ENCODE measurements at places on chromosomes 13 and 19. TPM values are rescaled to one million over a fixed set of nuclear protein-coding genes. Genes with fewer than 3 reads are reported as not detected.

The HSPB6 gene
- total RNA-seq: 3.2 TPM

The NUP58 gene
- 39.3 TPM for total RNA-seq

The CPAMD8 gene
- 8.1 TPM for total RNA-seq

The ITM2B gene
- 797 TPM for total RNA-seq

The NFIX gene
- total RNA-seq: 121 TPM

The CCDC70 gene
- not detected for total RNA-seq

The LRRC63 gene
- not detected for total RNA-seq

The NLRP4 gene
- not detected for total RNA-seq

The PSG2 gene
- total RNA-seq: 0.65 TPM

The CEACAM20 gene
- not detected for total RNA-seq

The GGN gene
- 0.36 TPM for total RNA-seq

The ZNF221 gene
- 2.5 TPM for total RNA-seq

The TNFSF9 gene
- 1.2 TPM for total RNA-seq

The PGLYRP2 gene
- total RNA-seq: not detected

The SIGLECL1 gene
- not detected for total RNA-seq
